MG63 (cell line): ENCODE measurements at places on chromosomes 13 and 19.

DNA sequence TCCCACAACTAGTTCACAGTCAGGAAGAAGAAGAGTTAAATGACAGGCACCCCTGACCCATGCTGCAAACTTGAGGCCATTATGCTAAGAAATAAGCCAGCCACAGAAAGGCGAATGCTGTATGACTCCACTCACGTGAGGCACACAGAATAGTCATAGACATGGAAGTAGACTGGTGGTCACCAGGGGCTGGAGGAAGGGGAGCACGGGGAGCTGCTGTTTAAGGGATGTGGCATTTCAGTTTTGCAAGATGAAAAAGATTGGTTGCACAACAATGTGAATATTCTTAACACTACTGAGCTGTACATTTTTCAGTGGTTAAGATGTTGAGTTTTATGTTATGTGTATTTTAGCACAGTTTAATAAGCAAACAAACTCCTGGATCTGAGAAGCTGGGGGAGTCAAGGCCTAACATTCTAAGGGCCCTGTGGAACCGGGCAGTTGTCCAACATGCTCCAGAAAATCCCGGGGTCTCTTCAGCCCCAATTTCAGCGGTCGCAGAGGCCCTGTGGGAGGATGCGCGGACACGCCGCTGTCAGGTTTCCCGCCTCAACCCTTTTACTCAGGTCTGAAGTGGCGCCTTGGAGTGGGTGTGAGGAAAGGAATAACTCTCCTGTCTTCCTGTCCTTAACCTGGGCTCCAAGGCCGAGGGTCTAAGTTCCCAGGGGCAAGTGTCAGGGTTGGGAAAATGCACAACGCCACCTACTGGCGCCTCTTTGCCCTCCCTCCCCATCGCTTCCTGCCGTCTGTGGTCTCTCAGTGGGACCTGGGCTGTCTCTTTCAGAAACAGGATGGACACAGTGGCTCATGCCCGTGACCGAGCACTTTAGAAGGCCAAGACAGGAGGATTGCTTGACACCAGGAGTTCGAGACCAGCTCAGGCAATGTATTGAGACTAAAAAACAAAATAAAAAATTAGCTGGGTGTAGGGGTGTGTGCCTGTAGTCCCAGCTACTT lies 4.4 kb upstream of the TMEM272 start:
- no peak for DNase-seq

- no peak for DNase-seq
These were observed 534.5 kb downstream of the KCTD12 start for GRCh38 chr13:76351541-76352229.

DNA sequence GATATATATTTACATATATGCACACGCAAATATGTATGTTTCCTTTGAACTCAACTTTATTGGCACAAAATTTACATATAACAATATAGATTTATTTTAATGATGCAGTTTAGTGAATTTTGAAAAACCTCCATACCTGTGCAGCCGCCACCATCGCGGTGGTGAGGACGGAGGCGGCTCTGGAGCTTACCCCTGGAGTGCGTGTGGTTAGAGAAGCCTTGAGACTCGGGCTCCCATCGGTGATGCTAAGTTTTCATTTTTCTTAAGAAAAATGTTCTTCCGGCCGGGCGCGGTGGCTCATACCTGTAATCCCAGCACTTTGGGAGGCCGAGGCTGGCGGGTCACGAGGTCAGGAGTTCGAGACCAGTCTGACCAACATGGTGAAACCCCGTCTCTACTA lies 31.8 kb downstream of the GJA3 start:
- DNase-seq: no peak

DNA sequence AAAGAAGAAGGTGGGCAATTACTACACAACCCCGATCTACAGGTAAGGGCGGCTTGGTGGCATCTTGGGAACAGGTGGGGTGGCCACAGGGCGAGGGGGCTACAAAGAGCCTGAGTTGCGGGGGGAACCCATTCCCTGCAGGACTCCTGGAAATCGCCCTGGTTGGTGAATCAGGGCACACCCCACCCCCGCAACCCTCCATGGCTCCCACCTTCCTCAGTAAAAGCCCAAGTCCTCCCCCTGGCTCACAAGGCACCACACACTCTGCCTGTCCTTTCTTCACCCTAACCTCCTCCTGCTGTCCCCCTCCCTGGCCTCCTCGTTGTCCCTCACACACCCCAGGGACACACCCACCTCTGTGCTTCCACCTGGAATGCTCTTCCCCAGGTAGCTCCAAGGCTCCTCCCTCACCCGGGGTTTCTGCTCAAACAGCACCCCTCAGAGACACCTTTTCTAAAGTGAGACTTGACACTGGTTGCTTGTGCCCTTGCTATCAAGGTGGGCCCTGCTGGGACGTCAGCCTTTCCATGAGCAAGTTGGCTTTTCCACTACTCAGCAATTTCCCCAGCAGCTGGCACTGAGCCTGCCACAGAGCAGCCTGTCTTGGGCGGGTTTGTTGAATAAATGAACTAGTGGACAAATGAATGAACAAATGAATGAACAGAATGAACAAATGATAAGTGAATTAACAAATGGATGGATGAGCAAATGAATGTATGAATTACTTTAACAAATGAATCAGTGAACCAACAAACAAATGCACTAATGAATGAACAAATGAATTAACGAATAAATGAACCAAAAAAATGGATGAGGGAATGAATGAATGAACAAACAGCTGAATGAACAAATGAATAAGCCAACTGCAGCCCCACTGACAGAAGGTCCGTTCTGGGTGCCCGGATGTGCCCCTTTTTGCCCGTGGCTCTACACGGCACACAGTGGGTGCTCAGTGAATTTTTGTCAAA lies 6.2 kb upstream of the MRI1 start:
- no peak for DNase-seq

DNA sequence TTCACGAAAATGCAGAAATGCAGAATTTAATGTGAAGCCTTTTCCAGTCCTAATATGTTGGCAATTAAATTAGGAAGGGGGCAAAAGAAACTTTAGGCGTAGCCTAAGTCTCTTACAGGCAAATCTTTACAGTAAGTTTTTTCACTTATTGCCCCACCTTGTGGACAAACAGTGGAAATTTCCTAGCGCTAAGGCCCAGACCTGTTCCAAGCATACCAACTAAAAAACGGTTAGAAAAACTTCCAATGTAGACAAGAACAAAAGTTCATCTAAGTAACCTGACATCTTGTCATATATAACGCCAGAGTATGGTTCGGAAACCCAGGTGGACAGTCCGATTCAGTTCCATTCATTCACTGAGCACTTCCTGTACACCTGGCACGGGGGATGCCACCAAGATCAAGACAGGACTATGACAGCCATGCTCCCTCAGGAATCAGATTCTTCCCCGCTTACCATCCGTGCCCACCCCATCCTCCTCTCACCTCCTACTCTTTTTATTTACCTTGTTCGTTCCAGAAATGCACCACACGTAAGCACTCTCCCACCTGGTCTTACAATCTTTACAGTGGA lies 4.9 kb downstream of the ZAR1L start:
- DNase-seq: no peak

GRCh38 chr19:7196763-7197118 lies 97.5 kb downstream of the INSR start:
- no peak for DNase-seq

DNA sequence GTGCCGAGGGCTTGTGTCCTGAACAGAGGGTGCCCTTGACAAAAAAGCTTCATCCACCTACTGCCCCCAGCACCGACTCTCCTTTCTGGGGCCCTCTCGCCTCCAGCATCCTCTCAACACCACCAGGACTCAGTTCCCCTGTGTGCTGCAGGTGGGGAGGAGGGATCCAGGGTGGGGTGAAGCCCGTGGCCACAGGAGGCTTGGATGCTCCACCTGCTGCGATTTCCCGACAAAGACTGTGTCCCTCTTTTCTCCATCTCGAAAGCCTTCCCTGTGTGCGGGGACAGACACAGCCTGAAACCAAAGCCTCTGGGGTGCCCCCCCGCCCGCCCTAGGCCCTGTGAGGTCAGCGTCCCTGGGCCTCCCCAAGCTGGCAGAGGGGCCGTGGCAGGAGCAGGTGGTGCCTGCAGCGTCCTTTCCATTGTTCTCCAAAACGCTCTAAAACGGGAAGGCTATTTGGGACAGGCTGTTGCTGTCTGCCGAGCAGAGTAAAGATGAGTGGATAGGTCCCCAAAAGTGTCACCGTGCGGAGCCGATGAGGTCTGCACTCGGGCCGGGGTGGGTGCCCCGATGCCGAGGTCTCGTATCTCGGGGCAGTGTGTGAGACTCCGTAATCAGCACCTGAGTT lies 185.7 kb downstream of the PTPRS start:
- no peak for DNase-seq

DNA sequence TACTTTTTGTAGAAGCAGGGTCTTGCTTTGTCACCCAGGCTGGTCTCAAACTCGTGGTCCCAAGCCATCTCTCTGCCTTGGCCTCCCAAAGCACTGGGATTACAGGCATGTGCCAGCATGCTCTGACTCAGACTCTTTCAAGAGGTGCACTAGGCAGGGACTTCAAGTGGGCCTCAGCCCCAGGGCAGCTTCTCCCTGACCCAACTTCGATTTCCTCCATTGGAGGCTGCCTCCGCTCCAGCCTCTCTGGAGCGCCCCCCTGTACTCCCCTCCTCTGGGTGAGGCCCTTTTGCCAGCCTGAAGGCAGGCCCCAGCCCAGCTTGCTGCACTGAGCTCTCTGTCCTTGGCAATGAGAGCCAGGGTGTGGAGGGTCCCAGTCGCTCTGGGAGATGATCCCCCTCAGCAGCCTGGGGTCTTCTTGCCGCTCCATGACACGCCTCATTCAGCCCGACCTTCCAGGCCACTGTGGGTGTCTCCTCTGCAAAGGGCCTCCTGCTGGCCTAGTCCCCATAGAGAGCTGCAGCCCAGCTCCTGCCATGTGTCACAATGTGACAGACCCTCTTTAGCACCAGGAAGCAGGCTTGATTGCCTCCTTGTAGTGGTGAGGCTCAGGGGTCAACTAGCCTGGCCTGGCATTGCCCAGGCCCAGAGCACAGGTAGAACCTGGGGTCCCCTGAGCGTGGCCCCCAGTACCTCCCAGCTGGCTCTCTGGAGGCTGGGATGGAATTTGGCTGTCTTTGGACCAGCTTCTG lies 16.4 kb downstream of the CARM1 start:
- DNase-seq: peak; percentile 46

DNA sequence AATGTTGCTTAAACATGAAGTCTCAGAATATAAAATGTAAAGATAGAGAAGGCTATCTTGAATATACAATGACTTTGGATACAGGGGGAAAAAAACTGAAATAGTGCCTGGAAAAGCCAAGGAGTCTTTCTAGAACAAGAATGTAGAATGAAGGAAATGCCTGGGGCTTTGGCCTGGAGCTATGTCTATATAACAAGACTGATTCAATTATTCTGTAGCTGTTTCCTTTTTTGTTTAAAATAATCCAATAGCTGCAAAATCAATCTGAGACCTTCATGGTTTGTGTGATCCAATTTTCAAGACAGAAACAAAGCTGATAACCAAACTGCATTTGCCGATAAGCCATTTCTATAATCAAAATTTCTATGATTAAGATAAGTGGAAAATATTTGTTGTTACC lies 530.9 kb upstream of the NBEA start:
- no peak for DNase-seq

DNA sequence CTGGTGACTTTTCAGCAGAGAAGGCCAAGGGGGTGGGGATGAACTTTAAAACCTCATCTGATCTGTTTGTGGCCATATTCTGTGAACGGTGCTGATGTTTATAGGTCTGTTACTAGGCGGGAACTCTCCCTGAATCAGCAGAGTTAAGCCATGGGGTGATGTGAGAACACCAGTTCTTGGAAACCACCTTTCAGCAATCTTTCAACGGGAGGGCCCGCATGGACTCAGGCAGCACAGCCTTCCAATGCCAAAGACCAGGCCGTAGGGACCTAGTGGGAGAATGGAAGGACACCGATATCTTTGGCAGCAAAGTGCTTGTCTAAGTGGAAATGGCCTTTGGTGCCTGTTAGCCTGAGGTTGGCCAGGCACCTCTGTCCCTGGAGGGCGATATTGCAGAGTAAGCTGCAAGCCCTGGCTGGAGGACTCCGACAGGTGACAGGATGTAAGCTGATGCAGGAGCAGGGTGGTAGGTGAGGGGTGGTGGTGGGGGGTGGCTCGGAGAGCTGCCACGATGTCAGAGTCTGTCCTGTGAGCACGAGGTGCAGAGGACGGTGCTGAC lies 57.0 kb downstream of the ERCC5 start:
- DNase-seq: no peak

GRCh38 chr13:59492030-59492636 lies 671.6 kb downstream of the DIAPH3 start:
- no peak for DNase-seq
